ENCODE measurements at places on chromosomes 12 and 14.

DNA sequence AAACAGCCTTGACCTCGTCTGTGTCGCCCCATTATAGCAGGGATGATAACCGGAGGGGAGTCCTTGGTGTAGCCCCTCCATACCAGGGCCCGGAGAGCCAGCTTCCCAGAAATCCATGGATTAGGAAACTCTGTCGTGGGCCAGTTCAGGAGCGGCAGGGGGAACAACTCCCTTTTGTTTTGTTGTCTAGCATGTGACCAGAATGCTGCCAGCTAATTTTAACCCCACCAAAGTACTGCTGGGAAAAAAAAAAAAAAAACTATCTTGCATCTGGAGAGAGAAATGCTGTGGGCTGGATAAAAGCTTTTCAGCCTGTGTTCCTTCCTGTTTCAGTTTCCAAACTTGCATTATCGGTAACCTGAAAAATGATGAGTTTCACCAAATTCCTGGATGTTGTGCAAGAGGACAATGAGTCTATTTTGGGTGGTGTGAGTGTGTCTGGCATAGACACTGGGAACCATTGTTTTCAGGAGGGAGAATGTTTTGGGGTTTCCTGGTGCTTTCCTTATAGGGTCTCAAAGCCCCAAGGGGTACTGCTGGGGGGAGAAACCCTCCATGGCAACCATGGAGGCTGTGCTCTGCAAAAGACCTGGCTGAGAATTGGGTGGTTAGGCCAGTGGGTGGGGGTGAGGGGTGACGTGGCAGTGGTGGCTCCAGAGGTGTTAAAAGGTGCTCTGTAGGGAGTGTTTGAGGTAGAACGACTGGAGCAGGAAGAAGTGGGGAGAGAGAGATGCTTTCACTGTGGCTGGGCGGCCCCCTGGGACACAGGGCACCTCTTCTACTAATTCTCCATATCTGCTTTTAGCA lies 14.9 kb upstream of the IRF2BPL start:
- DNase-seq = peak; percentile 63

DNA sequence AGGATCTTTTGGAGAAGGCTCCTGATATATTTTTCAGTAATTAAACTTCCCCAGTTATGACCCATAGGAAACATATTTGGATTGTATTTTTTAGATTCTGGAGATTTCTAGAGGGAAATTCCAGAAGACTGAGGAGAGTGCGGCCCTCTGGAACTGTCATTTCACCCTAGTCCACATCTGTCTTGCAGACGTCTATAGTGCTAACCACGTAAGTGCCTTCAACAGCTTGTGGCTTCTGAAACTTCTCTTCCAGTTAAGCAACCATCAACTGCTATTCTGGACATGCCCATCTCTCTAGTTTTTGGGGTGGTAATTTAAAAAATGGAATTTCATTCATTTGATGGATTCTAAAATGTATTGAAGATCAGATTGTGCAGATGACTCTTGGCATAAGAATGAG lies 1098.8 kb downstream of the TMEM121 start:
- no peak for DNase-seq

- no peak for DNase-seq
Measured at GRCh38 chr14:89160437-89160836, 256.6 kb downstream of the FOXN3 start.

GRCh38 chr14:56686416-56686815 lies 106.8 kb downstream of the TMEM260 start:
- no peak for DNase-seq

- DNase-seq = no peak
Measured at GRCh38 chr12:104219361-104219892, 3.8 kb downstream of the TXNRD1 start.

- DNase-seq = no peak
Measured at GRCh38 chr12:108270035-108270848, 68.9 kb downstream of the CMKLR1 start.

DNA sequence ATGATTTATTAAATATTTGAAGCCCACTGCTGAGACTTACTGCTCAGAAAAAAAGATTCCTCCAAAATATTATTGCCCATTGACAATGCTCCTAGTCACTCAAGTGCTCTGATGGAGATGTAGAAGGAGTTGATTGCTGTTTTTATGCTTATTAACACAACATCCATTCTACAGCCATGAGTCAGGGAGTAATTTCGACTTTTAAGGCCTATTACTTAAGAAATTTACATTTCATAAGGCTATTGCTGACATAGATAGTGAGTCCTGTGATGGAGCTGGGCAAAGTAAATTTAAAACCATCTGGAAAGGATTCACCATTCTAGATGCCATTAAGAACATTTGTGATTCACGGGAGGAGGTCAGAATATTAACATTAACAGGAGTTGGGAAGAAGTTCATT lies 5.2 kb downstream of the KCNJ8 start:
- no peak for DNase-seq

- DNase-seq = no peak
Measured at GRCh38 chr12:1383758-1384157, 210.6 kb downstream of the FBXL14 start.

Measured in effector memory CD8-positive, alpha-beta T cell (primary cell).